ENCODE measurements at places on chromosomes 12 and 14.

- DNase-seq: no peak
These were observed 20.6 kb upstream of the ST8SIA1 start for GRCh38 chr12:22355011-22355580.

GRCh38 chr14:57987051-57987450 lies 121.2 kb upstream of the SLC35F4 start:
- DNase-seq: no peak

DNA sequence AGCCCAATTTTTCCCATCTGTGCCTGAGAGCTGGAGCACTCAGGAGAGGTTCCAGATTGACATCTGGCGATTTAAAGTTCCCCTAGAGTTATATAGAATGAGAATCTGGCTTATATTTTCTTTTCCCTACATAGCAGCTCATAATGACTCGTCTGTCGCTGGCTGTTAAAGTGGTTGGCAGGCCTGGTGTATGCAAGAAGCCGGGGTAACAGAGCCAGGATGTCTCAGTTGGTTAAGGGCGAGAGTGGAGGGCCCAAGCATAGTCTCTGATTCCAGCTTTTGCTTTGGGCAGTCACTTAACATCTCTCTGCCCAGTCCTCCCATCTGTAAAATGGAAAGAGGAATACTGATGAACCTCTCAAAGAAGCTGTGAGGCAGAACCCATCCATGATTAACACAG lies 751.6 kb downstream of the NOVA1 start:
- DNase-seq: no peak

- peak; percentile 43 for DNase-seq
These were observed 34.8 kb downstream of the HIGD1C start for GRCh38 chr12:50986966-50987737.

- no peak for DNase-seq
These were observed 140.4 kb upstream of the ATF7IP start for GRCh38 chr12:14225064-14225463.

DNA sequence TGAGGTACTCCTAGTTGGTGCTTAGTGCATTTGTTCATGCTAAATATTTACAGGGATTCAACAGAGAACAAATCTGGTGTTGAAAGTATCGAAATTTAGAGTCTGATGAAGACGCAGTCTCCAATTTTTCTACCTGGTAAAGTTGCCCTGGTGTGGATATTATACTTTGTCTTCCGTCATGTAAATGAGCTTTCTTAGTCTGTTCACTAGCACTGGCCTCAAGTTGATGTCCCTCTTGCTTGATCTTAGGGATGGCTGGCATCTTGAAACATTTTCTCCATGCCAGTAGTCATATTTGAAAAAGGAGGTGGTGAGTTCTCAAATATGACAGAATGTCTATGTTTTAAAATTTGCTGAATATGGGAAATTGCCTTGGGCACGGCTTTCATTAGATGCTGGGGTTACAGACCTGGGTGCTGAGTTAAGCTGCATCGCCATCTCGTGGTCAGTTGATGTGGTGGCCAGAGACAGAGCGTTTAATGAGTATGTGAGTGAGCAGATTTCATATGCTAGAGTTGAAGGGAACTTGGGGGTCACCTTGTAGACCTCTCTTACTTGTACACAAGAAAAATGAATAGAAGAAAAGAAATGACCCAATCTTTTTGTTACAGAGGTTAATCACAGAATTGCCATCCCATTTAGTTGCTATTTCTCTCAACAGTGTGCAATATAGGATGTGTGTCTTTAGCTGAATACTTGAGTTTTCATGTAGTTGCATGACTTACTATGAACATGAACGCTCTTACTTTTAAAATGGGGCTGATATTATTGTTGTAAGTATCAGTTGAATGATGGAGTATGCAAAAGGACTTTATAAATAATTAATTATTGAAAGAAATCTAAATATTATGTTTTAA lies 172.8 kb upstream of the DCN start:
- DNase-seq: peak; percentile 43

DNA sequence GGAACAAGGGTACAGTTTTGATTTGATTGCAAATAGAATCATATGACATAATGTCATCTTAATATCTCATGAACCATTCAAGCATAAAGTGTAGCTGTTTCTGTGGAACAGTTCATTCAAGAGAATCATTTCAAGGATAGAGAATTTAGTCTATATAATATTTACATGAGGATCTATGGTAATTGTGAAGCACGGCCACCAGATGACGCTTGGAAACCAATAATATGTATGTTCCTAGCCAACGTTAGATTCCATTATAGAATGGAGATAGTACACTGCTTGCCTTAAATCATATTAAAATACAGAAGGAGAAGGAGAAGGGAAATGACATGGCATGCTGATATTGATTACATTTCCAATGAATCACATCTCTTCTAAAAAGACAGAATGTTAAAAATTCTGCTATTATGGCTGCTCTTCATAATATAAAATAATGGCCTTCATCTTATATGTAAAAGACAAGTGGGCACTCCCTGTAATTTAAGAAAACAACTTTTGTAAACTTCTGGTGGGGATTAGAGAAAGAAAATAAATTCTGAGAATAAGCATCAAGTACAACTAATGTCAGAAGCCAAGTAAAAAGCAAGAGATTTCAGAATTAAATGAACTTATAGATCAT lies 351.0 kb downstream of the NAV3 start:
- DNase-seq: no peak

- peak; percentile 66 for DNase-seq
These were observed 3.8 kb upstream of the CACNB3 start for GRCh38 chr12:48814262-48815125.

- no peak for DNase-seq
These were observed 12.6 kb downstream of the R3HDM2 start for GRCh38 chr12:57418255-57418654.
